ENCODE measurements at places on chromosomes 1 and 21.

DNA sequence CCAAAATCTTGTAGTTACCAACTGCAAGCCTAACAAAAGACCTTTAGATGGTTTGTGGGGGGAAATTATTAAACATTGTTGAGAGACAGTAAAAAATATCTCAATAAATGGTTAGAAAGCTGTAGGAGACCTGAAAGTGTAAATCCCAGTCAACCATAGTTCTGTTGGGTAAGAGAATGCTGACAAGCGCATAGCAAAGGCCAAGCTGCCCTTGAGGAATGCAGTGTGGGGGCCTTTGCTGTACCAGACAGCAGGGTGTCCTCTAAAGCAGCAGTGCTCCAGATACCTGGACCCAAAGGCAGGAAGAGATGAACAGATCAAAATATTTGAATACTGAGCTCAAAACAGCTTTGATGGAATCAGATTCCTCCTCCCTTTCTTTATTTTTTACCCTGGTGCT is 54.6 kb downstream of the OBSCN start:
- DNase-seq, result no peak

DNA sequence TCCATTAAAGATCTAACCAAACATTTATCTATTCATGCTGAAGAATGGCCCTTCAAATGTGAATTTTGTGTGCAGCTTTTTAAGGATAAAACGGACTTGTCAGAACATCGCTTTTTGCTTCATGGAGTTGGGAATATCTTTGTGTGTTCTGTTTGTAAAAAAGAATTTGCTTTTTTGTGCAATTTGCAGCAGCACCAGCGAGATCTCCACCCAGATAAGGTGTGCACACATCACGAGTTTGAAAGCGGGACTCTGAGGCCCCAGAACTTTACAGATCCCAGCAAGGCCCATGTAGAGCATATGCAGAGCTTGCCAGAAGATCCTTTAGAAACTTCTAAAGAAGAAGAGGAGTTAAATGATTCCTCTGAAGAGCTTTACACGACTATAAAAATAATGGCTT is 81.2 kb downstream of the PRDM2 start:
- DNase-seq, result no peak

DNA sequence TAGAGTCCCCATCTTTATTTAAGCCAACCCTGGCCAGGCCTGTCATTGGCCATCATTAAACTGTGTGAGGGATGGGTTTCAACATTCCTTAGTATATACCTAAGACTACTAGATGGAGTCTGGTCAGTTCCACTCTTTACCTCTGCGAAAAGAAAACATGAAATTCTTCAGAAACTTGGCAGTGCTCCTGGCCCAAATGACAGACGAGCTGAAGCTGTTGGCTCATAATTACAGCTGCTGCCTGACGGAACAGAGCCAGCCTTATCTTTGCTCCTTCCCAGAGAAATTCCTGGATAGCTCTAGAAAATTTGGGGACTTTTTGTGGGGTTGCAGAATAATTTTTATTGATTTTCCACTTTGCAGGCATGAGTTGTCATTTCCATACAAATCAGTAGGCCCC is 30.4 kb downstream of the NPHS2 start:
- DNase-seq, result no peak

DNA sequence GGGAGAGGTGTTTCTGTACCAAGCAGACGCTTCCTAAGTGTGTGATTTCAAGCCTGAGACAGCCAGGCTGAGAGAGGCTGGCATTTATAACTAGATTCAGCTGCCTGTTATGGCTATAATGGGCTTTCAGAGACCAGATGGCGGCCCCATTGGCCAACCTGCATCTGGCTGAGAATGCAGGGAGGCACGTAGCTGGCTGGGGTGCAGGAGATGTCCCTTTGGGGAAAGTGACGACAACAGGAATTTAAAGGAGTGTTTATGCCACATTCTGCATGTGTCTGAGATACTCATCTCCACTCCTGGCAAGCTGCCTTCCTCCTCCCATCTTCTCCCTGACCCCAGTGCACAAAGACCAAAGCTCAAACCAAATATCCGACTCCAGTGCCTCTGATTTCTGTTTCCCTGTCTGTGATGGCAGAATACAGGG is 21.3 kb upstream of the CCDC190 start:
- DNase-seq, result no peak

DNA sequence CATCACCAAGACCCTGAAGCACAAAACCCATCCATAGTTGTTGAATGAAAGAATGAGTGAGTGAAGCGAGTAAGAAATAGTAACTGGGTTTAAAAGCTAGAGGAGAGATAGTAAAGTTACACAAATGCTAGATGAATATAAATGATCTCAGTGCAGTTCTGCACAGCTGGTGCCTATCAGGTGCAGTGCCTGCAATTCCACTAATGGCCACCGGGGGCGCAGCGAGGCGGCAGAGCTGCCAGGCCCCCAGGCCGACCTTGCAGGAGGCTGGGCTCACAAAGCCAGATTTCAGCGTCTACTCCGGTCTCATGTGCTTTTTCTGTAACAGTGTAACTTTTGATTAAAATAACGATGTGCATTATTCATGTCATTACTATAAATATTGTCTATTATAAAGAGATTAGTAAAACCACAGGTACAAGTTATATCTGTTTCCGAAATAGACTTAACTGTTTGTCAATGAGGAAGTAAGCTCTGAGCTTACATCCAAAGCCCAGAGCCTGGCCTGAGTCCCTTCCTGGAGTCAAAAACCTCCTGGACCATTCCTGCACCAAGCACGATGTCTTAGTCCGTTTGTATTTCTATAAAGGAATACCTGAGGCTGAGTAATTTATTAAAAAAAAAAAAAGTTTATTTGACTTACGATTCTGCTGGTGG is 477.6 kb downstream of the NPHP4 start:
- DNase-seq, result peak; percentile 80

- no peak for DNase-seq
Observed at GRCh38 chr1:160708801-160709200, 2.8 kb downstream of the CD48 start.

- DNase-seq, result no peak
Observed at GRCh38 chr1:193614817-193615216, 428.4 kb upstream of the B3GALT2 start.

GRCh38 chr1:227880342-227880924 is 65.0 kb downstream of the PRSS38 start:
- no peak for DNase-seq

DNA sequence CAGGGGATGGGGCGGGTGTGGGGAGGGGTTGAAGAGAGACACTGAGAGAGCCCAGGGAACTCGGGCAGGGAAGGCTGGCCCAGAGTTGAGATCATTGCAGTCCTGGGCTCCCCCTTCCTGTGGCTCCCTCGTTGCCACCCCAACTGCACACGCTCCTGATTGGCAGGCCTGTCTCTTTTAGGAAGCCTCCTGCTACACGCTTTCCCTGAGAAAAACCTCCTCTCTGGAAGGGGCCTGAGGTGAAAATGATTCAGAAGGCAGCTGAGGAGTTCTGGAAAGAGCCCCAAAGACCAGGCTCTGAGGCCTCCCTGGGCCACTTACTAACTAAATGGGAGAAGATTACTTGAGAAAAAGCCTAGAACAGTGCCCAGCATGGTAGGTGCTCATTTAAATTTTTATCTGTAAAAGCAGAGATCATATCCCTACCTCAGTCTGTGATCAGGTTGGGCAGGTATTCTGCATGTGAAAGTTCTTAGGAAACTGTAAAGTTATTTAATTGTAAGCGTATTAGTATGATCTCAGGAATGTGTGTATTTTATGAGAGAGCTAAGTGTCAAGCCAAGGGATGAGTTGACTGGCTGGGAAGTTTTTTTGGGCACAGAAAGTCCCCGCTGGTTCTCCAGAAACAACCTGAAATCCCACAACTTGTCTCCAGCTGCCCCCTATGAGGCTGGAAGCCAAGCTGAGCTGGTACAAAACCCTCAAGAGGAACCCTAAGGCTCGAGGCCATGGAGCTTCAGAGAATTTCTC is 65.2 kb upstream of the EPS8L3 start:
- no peak for DNase-seq

DNA sequence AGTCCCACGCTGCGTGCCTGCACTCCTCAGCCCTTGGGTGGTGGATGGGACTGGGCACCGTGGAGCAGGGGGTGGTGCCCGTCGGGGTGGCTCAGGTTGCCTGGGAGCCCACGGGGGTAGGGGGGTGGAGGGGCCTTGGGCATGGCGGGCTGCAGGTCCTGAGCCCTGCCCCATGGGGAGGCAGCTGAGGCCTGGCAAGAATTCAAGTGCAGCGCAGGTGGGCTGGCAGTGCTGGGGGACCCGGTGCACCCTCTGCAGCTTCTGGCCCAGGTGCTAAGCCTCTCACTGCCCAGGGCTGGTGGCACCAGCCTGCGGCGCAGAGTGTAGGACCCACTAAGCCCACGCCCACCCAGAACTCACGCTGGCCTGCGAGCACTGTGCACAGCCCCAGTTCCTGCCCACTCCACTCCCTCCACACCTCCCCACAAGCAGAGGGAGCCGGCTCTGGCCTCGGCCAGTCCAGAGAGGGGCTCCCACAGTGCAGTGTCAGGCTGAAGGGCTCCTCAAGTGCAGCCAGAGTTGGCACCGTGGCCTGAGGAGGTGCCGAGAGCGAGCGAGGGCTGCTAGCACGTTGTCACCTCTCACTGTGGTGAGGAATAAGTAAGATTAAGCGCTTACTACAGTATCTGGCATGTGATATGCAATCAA is 12.8 kb downstream of the TNNI3K start:
- no peak for DNase-seq

- no peak for DNase-seq
Observed at GRCh38 chr1:7447736-7448135, 323.4 kb upstream of the VAMP3 start.

DNA sequence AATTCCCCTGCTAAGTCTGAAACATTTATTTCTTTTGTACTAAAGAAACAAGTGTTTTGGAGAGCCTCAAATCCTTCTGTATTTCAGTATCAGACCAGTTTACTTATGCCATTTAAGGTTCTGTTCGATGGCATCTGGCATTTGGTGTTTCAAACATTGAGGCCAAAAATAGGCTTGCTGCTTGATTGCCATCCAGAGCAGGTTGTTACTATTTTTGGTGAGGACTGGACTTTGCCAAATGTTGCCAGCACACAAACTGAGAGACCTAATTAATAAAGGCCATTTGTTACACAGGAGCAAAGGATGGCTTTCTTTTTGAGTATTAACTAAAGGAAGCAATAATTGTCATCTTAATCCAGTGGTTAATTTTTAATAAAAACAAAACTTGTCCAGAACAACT is 26.2 kb downstream of the VPS45 start:
- no peak for DNase-seq

DNA sequence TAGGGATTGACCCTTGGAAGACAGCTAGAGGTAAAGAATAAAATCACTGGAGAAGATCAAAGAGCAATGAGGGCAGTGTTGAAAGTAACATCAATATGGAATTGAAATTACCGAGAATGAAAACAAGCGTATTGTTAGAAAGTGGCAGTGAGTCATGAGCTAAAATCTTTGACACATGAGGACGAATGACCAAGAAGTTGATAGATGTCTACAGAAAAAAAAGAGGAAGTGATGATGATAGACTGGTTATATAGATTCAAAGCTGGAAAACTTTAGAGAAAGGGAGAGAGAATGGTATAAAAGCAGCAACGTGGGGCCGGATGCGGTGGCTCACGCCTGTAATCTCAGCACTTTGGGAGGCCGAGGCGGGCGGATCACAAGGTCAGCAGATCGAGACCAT is 12.5 kb upstream of the DNM3 start:
- no peak for DNase-seq

- no peak for DNase-seq
Observed at GRCh38 chr21:26377111-26377694, 195.9 kb downstream of the CYYR1 start.

DNA sequence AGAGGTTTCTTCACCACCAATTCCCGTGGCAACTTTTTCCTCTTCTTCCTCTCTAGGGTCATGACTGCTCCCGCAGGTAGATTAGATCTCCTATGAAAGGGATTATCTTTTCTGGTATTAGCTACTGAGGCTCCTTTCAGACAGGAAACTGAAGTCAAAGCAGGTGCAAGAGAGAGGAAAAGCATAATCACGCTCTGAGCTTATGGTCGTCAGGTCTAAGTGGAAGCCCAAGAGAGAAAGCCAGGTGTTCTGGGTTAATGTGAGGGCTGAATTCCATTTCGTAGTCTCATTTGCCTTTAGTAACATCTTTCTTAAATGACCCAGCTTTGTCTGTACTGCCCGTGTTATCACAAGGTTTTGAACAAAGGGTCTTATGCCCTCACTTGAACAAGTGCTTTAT is 8.3 kb upstream of the MAP3K21 start:
- no peak for DNase-seq

- peak; percentile 59 for DNase-seq
Observed at GRCh38 chr1:24503059-24503751, 569 bp downstream of the RCAN3 start.

- no peak for DNase-seq
Observed at GRCh38 chr1:244680667-244681066, 27.7 kb downstream of the DESI2 start.

DNA sequence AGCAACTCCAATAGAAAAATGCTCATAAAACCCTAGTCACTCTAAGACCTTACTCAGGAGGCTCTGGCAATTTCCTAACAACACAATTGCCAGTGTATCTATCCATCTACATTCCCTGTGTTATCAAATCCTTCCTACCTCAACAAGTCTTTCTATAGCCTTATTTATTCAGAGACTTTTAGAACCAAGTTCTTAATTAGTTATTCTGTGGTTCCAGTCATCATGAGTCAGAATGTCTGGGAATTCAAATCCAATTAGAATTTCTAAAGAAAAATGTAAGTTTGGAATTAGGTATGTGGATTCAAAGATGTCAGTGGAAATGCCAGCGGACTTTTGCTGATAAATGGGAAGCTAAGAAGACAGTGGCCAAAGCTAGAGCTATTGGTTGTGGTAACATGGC is 302.6 kb upstream of the C1orf87 start:
- DNase-seq, result no peak

DNA sequence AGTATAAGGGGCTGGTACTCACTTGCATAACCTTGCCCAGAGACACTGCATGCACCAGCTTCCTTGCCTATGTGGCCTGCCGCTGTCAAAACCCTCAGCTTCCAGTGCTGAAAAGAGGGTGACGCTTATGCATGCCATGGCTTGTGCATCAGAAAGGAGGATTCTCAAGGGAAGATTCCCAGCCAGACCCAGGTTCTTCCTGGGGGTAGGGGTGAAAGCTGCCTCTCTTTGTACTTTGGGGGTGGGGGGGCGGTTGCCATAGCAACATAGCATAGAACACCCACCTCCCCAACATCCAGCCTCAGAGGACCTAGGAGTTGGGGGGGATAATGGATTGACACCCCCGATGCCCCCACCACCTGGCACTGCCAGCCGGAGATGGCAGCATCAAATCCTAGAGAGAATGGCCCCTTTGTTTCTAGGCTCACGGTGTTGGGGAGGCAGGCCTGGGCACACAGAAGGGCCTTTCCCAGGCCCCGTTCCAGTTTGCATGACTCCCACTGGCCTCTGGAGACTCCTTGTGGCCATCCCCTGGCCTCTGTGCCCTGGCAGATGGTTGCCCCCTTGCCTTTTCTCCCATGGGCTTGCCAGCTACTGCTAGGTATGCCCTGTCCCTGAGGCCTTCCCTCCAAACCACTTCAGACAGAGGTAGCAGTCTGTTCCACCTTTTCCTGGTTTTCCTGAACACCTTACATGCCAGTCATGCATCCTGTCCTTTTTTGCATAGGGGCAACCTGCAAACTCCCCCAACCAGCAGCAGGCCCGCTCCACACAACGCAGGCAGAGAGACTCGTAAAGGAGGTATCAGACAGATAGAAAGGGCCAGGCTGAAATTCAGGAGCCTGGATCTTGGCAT is 44.6 kb downstream of the RHBG start:
- DNase-seq, result no peak

GRCh38 chr1:57889676-57890320 is 465.9 kb upstream of the DAB1 start:
- no peak for DNase-seq

- DNase-seq, result no peak
Observed at GRCh38 chr1:151165281-151165737, 393 bp downstream of the LYSMD1 start.

- DNase-seq, result no peak
Observed at GRCh38 chr1:193421487-193421886, 235.1 kb upstream of the B3GALT2 start.
